ENCODE measurements at places on chromosomes 12 and 14.

GRCh38 chr12:52367876-52368275, 595 bp upstream of the KRT85 start:
- no peak for DNase-seq

DNA sequence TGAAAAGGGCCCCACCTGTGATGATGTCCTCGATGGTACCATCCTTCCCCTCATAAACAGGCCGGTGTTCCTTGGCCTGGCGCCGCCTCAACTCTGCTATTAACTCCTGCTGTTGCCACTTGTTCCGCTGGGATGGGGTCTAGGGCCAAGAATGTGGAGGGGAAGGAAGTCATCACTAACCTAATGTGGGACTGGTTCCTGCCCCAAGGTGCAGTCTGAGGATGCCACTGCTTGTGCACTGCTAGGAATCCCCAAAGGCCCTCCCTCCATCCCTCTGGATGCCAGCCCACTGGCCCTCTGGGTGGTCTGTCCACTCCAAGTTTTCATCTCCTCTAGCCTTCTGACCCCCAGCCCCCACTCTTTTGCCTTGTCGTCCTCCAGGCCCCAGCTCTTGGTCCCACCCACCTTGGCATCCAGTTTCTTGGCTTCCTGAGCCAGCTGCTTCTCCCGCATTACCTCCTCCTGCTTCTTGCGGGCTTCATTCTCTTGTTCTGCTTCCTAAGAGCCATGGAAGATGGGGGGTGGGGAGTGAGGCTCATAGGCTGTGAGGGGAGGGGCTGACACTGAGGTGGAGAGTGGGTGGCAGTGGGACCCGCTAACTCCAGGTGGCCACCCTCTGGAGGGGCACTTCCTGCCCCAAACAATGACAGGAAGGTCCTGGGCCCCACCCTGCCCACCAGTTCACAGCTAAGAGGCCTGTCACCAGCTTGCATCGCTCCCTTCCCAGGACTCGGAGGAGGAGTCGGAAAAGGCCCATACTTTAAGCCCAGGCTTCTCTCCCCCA, 23.7 kb downstream of the PRPF40B start:
- no peak for DNase-seq

- no peak for DNase-seq
Measured at GRCh38 chr14:31057701-31058364, 31.7 kb upstream of the STRN3 start.

- no peak for DNase-seq
Measured at GRCh38 chr14:26870722-26871617, 273.1 kb upstream of the NOVA1 start.

- DNase-seq = no peak
Measured at GRCh38 chr12:31658471-31659086, 909 bp upstream of the ETFBKMT start.

- peak; percentile 11 for DNase-seq
Measured at GRCh38 chr12:22856178-22856577, 231.2 kb downstream of the ETNK1 start.

DNA sequence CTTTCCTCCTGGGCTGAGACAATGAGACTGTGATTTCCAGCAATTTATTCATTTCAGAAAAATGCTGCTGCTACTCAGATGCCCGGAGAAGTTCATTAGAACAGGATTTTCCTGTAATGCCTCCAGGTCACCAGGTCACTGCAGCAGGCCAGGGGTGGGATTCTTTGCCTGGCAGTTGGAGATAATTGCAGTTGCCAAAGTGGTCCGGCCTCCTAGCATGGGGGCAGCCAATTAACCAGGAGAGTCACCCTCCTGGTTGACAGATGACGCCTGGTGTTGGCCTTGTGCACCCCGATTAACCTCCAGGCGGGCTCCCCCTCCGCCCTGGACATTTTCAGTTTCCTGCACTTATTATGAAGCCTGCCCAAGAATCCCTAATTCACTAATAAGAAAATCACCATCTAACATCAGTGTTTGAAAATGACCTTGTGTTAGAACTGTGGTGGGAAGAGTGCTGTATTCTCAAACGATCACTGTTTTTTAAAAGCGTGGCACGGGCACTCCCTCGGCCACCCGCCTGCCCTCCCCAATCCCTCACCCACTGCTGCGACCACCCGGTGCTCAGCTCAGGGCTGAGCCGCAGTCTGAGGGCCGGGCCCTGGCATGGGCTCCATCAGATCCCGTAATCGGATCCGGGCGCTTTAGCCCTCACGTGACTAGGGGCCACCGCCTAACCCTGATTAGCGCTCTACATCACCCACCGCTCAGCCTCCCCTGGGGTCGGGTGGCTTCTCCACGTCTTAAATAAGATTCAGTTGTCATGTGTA, 12.9 kb downstream of the RIMBP2 start:
- no peak for DNase-seq

GRCh38 chr12:11891346-11891745, 179.4 kb upstream of the BCL2L14 start:
- no peak for DNase-seq

DNA sequence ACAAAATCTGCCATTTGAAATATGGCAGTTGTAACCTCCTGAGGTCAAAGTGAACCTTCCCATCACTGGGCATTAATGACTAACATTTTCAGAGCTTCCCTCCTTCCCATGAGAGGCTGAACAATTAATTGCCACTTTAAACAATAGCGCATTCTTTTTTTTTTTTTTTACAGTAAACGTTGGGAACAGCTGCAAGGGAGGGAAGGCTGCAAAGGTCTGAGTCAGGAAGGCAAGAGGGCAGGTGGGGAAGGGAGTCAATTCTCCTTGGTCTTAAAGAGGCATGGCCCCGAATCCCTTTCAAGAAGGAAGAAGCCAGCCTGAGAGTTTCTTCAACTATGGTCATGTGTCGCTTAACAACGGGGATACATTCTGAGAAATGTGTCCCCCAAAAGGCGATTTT, 41.0 kb upstream of the PLEKHG3 start:
- no peak for DNase-seq

DNA sequence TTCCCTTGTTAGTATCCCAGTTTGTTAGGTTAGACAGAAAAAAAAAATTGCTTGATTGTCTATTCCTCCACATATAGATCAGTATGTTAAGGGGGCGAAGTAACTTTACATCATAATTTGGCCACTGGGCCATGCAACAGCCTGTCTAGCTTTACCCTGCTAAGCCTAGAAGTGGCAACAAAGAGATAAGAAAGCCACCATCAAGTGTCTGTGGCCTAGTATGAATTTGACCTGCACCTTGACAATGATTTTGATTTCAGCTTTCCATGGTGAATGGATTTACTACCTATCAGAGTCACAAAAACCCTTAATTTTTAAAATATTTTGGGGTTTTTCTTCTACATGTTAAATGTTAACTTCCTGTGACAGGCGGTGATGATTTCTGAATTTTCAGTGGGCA, 63.9 kb downstream of the LIN52 start:
- DNase-seq = no peak

- DNase-seq = no peak
Measured at GRCh38 chr14:84976805-84977204, 553.1 kb upstream of the FLRT2 start.

DNA sequence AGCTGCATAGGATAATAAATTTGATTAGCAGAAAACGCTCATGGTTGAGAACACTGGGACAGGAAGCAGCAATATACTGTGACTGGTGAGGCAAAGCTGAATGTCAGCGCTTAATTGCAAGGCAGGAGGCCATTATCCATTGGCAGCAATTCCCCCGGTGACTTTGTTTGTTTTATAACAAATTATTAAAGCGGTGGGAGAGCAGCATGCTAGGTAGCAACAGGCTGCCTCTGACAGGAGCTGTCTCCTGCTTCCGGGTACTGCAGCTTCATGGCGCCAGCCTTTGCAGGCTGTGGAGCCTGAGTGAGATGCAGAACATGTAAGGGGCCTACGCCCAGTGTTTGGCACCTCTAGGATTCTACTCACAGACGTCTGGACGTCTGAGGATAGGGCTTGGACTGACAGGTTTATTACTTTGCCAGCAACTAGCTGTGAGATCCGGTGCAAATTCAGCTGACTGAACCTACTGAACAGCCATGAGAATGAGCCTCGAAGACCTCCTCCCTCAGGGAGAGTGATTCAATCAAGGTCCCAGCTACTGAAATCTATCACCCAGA, 82.1 kb upstream of the SSTR1 start:
- DNase-seq = no peak

DNA sequence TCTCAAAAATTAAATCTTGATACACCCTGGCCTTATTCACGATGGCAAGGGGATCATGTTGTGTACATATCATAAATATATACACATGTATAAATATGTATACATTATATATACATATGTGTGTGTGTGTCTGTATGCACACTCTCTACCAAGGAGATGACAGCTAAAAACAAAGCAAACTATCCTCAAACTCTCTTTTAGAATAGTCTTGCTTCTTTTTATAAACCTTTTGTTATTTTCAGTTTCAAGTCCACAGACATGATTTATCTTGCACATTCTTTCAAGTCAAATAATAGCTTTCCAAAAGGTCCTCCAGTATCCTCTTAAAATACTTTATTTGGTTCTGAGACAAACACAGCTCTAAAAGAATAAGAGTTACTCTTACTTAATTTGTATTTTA, 8.4 kb downstream of the ANO6 start:
- no peak for DNase-seq

GRCh38 chr12:96986883-96987523, 79.9 kb downstream of the NEDD1 start:
- DNase-seq = no peak

DNA sequence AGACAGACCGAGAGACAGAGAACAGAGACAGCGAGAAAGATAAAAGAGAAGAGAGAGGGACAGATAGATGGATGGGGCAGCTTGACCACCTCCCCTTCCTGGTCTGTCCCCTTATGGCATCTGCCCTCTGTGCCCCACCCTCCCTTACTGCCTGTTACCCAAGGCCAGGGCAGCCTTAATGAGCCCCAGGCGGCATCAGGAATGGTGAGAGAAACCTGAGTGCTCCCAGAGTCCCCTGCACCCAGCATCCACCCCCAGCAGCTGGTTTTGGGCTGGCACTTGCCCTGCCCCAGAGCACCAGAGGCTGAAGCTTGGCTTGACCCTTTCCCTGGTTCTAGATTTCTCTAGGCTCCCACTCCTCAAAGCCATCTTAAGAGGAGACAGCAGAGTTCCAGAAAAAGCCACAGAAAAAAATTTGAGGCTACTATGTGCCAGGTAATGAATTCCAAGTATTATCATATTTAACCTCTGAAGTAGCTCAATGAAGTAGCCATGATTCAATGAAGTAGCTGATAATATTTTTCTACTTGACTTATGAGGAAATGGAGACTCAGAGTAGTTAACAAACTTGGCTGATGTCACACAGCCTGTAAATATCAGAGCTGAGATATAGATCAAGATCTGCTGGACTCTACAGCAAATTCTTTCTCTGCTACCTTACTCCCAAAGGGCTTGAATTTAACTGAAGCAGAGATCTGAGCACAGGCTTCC, 2.0 kb upstream of the ZNF385A start:
- no peak for DNase-seq

GRCh38 chr12:107200394-107200793, 107.0 kb upstream of the CRY1 start:
- DNase-seq = no peak

- no peak for DNase-seq
Measured at GRCh38 chr12:72313806-72314205, 41.6 kb downstream of the TRHDE start.

All from NCI-H187 treated with DMSO at 0.1 percent for 48 hours (cell line).